ENCODE measurements at places on chromosomes 12 and 14. TPM values are rescaled to one million over a fixed set of nuclear protein-coding genes. Genes with fewer than 3 reads are reported as not detected.

CCDC38 gene
- polyA plus RNA-seq: not detected

CLEC4E gene
- polyA plus RNA-seq: not detected

DNA sequence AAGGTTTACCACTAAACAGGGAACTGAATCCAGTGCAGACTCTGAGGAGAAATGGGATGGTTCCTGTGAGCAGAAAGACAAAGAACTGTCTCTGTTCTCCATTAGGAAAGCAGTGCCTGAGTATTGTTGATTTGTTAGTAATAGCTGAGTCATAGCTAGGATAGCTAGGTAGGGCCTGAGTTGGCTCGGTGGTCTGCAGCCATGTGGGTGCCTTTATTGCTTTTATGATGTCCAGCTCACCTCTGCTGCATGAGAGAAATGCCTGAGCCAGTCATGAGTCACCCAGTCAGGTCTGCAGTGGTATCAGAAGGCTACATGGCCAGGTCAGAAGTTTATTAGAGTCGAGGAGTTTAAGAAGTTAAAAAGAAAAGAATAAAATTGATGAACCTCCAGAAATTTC is 24.2 kb downstream of the TRHDE start:
- DNase-seq: no peak

DNA sequence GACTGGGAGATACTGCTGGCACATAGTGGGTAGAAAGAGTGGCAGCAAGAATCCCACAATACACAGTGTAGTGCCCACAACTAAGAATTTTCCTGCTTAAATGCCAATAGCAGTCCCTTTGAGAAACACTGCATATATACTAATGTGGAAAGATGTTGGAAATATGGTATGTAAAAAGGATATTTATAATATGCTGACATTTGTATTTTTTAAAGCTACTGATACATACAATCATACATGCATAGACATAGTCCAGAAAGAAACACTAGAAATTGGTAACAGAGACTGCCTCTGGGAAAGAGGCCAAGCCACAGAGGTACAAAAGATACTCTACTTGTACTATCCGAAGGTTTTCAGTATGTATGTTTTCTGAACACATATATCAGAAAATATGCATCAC is 30.3 kb downstream of the TRIP11 start:
- DNase-seq: no peak

OAS1 gene
- polyA plus RNA-seq: 5.2 TPM

TOMM20L gene
- polyA plus RNA-seq: 1.8 TPM

GRIP1 gene
- polyA plus RNA-seq: 0.89 TPM

DNA sequence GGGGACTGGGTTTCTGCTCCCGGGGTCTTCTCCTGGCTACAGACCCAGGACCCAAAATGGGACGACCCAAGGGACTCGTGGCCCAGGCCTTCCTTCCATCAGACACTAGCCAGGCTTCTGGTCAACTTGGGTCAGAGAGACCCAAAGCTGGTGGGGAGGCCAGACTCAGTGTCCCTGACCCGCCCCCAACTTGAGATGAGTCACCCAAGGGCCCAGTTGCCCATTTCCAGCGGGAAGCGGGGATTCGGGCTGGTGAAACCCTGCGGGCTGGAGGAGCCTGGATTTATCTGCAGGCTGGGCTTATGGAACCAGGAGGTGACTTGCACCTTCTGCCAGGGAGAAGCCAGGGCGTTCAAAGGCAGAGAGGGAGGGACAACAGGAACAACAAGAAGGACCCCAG is 81.5 kb downstream of the RFLNA start:
- DNase-seq: no peak

- DNase-seq: peak; percentile 6
Measured at GRCh38 chr14:93683226-93683625, 105.1 kb downstream of the PRIMA1 start.

DNA sequence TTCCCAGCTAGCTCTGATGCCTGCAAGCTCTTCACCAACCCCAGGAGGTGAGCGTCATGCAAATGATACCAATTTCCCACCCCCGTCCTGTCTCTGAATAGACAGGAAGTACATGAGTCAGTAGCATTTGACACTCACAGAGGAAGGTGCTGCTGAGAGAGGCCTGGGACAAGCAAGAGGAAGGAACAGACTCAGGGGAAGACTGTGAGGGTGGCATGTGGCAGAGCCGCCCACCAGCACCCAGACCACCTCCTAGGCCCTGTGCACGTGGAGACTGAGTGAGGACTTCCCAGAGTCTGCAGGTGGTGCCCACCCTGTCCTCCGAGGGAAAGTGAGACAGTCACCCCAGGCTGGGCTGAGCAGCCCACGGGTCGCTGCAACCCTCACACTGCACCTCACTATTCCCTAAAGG is 199.5 kb upstream of the SFSWAP start:
- no peak for DNase-seq

DNA sequence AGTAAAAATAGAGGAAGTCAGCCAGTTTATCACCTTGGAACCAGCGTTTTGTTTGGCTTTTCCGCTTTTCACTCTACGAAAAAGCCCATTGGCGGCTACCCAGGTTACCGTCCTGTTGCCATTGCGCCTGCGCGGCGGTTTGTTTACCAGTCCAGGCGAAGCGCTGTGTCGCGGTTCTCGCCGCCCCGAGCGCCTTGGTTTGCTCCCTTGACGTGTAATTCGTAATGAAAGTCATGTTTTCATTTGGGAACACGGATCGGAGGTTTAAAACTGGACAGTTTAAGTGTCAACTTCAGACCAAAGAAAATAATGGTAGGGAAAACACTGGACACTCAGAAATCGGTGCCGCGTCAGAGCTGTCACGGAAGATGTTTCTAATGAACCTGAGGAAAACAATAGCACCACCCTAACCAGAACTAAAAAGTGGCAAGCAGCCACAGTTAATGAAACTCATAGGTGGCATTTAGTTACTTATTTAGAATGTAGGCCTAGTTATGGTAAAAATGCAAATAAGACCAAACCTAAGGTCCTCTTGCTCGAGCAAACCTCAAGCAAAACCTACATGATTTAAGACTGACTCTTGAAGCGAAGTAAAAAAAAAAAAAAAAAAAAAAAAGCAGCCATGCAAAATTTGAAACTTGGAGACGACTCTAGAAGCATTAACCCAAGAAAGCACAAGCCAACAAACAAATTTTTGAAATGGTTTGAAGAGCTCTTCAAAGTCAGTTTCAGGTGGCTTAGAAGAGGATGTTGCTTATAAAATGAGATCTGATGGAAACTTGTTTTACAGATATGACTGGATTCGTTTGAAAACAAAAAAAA is 790 bp upstream of the GPR19 start:
- peak; percentile 91 for DNase-seq

VWF gene
- 71.3 TPM for polyA plus RNA-seq

OR6C65 gene
- not detected for polyA plus RNA-seq

DNA sequence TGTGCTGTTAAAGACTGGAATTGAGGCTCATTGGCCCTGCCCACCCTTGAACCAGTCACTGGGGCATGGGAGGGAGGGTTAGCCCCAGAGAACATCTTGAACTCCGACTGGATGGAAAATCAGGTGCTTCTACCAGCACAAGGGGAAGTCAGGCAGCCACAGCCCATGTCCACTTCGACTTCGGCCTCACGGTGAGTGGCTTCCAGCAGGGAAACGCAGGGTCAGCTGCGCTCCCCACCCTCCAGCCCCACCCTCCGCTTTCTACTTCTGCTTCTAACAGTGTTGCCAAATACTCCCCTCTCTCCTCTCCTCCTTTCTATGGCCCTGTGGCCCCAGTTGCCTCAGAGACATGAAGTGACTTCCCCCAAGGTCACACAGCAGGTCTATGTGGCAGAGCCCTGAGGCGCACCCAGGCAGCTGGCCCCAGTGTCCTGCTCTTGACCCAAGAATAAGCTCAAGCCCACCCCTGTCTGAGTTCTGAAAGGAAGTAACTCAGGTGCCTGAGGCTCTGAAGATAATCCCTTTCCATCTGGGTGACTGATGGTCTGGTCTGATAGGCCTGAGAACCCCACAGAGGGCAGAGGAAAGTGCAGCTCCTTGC is 11.9 kb upstream of the SH2B3 start:
- no peak for DNase-seq

TMEM120B gene
- 30.4 TPM for polyA plus RNA-seq

DNA sequence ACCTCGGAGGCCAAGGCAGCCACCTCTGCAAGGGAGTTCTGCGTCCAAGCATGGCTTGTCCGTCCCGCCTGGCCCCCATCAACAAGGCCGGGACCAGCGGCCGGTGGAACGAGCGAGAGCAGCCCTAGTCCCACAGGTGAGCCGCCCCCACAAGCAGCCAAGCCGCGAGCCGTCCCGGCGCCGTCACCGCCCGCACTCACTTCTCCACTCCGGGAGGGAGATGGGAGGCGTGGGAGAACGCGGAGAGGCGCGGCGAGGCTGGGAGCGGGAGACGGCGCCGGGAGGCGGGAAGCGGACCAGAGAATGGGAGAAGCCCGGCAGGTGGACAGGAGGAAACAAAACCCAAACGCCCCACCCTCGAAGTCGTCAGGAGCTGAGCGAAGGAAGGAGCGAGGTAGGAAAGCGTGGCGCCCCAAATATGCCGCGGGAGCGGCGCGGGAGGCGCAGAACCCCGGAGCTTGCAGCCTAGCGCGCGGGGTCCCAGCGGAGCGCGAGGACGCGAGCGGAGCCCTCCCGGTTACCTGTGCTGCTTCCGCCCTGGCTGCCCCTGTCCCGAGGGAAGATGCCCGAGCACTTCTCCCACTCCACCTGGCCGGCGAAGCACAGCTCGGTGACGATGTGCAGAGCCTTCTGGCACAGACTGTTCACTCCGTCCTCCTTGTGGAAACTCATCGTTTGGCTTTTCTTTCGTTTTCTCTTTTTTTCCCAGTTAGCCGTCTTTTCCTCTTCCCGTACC is 600 bp downstream of the SYT10 start:
- peak; percentile 15 for DNase-seq

DNA sequence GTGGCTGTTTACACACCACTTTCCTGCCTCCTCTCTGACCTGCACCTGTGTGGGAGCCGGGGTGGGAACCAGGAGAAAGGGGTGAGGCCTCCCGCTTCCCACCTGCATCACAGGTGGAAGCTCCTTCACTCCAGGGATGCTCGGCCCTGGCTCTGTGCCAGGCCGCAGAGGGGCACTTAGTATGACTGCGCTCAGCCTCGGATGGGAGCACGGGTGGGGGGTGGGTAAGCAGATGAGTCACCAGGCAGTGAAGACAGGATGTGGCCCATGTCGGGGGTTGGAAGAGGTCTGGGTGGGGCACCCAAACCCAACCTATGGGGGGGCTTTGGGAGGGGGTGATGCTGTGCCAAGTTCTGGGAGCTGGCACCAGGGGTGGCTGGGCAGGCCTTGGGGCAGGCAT is 7.4 kb upstream of the CYP46A1 start:
- no peak for DNase-seq

LRIG3 gene
- 29.2 TPM for polyA plus RNA-seq

PMCH gene
- polyA plus RNA-seq: not detected

DNA sequence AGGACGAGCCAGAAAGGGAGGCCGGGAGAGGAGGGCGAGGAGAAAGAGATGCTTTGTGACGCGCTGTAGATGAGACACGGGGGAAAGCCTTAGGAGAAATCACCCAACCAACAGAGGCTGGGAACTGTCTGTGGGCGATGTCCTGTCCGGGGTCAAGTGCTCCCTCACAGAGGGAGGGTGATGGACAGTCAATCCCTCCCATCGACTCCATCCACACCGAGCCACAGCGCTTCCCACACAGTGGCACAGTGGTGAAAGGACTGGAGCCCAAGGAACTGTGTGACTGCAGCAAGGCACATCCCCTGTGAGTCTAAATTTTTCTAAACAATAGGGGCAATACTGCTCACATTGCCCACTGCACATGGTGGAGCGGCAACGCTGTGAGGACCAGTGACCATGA is 89.1 kb downstream of the TTC7B start:
- no peak for DNase-seq

PLEKHG7 gene
- polyA plus RNA-seq: 0.85 TPM

DNA sequence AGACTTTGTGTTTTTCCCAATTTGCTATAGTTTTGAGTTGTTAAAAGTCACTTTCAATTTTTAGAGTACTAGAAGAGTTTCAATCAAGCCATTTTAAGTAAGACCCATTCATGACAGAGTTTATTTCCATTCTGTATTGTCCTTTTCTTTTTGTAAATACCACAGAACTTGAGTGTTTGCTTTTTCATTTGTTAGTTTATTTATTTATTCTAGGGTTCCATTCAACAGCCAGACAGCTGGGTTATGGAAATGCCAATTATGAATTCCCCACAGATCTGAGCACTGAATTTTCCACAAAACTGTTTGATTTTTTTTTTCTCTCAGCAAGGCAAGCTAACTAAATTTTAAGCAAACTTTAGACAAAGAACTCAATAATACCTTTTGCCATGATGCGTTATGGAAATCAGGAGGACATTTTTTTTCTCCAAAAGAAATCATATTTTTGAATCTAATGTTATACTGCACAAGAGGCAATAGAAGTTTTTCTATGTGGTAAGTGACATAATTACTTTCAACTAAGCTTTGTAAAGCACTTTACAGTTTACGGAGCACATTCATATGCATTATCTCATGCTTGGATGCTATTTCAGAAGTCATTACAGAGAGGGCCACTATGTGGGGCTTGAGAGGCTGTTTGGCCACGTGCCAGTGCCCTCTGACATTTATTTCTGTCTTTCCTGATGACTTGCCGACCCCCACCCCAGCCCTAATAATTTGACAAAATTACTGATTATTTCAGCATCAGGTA is 181.5 kb downstream of the VRK1 start:
- no peak for DNase-seq

TAS2R42 gene
- polyA plus RNA-seq: not detected

DNA sequence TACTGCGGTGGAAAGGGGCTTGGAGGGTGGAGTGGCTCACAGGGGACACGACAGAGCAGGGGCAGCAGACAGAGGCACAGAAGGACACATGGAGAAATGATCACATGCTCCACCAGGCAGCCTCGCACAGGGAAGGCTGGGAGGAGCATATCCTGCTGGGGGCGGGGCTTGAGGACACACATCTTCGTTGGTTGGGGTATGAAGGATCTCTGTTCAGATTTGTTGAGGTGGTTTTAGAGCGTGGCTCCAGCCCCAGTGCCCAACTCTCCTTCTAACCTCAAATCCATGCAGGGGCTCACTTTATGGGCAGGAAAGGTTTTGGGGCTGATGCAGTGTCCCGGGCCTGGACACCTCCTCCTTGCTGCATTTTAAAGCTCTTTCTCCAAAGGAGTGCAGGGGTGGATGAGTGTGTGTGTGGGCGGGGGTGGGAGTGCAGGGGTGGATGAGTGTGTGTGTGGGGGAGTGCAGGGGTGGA is 733 bp upstream of the P3H3 start:
- DNase-seq: peak; percentile 89

RFC5 gene
- 11.5 TPM for polyA plus RNA-seq

DNA sequence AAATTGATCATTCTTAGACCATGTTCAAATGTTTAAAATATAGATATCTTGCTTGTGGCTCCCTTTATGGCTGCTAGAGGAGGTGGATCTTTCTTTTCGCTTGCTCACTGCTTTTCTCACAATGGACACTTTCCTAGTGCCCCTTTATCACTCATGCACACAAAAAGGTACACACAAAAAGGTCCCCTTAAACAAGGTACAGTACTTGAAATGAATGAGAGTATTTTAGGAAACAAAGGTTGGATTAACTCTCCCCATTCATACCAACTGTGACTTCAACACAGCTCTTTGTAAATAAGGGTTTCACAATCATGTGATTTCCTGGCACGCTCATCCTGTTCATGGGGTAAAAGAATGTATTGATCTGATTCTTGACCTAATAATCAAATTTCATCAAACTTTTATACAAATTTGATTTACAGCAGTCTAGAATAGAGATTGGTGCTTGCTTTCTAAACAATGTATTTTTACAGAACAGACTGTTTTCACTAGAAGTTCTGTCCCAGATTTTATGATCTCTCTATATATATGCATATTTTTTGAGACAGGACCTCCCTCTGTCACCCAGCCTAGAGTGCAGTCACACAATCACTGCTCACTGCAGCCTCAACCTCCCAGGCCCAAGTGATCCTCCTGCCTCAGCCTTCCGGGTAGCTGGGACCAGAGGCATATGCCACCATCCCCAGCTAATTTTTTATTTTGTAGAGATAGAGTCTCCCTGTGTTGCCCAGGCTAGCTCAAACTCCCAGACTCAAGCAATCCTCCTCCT is 34.4 kb upstream of the EPS8 start:
- DNase-seq: no peak

Measured in hindlimb muscle (tissue), 1 donor.